ENCODE measurements at places on chromosomes 16 and 17.

- no peak for DNase-seq
Observed at GRCh38 chr17:7029659-7030058, 6.2 kb upstream of the SLC16A13 start.

- no peak for DNase-seq
Observed at GRCh38 chr16:1281517-1281916, 25.6 kb downstream of the TPSD1 start.

- peak; percentile 86 for DNase-seq
Observed at GRCh38 chr17:63478814-63479494, 2.1 kb downstream of the ACE start.

- DNase-seq, result peak; percentile 18
Observed at GRCh38 chr17:64920026-64920418, 744 bp upstream of the LRRC37A3 start.

- no peak for DNase-seq
Observed at GRCh38 chr17:45888392-45888791, 6.0 kb upstream of the MAPT start.

DNA sequence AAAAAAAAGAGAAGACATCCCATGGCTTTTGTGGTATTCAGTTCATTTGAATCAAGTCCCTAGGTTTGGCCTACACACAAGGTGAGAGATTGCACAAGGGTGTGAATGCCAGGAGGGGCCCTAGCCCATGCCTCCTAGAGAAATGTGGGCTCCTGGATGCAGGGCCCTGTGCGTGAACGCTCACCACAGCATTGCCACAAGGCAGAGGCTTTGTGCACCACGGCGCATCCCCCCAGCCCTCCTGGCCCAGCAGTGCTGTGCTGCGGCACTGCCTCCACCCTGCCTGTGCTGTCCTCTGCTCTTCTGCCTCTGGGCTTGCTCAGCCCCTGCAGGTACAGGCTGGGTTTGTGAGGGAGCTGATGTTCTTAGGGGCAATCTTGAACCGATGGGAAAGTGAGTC lies 80.9 kb upstream of the MED9 start:
- no peak for DNase-seq

- DNase-seq, result peak; percentile 97
Observed at GRCh38 chr17:77451245-77451893, 310.6 kb downstream of the SEC14L1 start.

GRCh38 chr16:28146536-28146935 lies 65.2 kb downstream of the XPO6 start:
- no peak for DNase-seq

GRCh38 chr17:32917081-32917480 lies 10.9 kb upstream of the TMEM98 start:
- no peak for DNase-seq

- DNase-seq, result no peak
Observed at GRCh38 chr17:15210247-15210646, 54.9 kb downstream of the PMP22 start.

- DNase-seq, result no peak
Observed at GRCh38 chr17:17870247-17870646, 33.5 kb upstream of the SREBF1 start.

All from neural progenitor cell (in vitro differentiated cells).